Epithelial cell of esophagus (primary cell): ENCODE measurements at places on chromosomes 1 and 21.

DNA sequence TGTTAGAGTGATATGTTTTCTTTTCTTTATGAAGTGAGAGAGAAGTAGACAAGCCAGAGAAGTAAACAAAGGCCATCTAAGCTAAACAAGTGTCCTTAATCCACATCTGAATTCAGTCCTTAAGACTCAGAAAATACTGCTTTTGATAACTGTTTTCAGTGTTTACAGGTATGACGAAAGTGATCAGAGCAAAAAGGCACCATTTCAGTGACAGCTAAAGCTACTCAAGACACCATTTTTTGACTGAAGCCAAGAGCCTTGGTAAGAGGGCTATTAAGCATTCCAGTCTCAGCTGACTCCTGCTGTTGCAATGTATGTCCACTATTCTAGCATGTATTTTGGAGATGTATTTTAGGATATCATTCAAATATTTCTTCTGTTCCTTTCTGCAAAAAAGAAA is 4.1 kb downstream of the KMO start:
- no peak for DNase-seq

DNA sequence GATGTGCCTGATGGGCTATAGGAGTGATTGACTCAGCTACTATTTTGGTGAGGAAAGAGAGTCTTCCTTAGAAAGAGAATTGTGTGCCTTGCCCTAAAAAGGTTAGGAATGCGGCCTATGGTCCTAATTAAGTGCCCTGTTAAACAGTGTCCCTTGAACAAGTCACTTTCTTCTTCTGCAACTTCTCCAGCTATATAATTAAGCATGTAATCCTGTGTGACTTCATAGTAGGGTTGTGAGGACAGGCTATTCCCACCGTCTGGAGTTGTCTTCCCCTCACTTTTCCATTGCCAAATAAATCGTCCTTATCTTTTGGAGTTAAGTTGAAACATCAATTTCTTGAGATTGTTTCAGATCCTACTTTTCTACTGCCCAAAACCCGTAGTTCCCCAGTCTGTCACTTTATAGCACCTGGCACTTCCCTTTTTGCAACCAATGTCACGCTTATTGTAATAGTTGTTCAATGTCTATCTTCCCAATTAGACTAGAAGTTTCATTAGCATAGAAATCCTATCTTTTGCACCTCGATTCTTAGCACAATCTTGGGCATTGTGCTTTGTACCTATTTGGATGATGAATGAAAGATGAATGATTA is 27.6 kb upstream of the SLC16A1 start:
- DNase-seq, result no peak

DNA sequence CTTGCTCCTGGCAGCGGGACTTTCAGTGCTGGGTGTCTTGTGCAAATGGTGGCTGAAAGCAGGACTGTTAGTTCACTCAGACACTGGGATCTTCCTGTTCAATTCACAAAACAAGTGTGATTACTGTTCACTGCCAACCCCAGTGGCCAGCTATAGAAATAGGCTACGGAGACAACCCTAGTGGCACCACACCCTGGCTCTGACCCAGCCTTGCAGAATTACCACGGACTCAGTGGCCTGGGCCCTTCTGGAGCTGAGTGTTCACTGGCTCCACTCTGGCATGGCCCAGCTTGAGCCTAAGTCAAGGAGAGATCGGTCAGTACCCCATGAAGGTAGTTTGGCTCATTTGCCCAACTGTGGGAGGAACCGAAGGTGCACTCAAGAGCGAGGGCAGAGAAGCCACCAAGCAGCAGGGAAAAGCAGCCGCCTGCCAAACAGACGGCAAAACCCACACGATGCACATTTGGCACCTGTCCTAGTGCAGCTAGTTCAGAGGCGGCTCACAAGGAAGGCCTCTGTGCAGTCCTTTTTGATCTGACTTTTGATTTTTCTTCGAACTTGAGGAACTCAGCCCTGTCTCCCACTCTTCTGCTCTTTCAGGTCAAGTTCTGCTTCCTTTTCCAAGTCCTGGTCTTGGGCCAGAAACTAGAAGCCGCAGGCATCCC is 5.9 kb downstream of the KIAA2013 start:
- DNase-seq, result no peak

DNA sequence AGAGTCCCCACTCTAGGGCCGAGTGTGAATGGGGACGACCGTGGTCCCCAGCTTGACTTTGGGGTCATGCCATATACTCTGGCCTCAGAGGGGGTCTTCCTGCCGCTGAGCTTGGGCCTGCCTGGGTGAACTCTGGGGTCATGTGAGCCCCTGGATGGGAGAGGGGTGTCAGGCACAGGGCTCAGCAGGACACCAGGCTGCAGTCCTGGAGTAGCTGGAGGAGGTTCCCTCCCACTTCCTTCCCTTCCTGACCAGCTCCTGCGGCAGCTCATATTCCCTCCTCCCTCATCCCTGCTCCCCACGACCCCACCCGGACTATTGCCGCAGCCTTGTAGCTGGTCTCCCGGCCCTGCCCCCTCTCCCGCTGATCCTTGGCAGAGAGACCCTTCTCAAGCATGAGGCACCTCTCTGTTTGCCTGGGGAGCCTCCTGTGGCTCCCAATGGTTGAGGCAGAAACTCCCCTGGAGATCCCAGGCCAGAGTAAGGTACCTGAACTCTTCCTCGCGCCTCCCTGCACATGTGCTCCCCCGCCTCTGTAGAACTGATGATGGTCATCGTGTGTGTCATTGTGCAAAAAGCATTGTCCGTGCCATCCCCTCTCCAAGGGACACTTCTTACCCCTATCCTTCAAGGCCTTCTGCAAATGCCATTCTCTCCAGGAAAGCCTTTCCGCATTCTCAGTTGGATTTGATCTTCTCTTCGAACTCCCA is 1.8 kb downstream of the TNFRSF1B start:
- no peak for DNase-seq

- DNase-seq, result peak; percentile 86
These were observed 262.2 kb upstream of the POU3F1 start for GRCh38 chr1:38308780-38309179.

DNA sequence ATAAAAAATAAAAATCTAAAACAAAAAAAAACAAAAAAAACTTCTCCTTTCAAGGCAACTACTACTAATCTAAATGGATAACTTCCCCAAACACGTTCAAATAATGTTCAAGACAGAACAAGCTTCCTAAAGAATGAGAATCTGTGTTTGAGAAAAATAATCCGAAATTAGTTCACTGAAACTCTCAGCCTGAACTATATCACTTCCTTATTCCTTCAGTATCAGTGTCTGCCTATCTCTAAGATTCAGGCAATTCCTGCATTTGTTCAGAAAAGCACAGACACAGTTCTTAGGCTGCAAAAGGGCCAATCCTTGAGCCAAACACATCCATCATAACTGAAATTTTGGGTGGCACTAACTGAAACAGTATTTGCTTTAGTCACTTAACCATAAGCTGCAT is 22.4 kb downstream of the DSTYK start:
- DNase-seq, result no peak

GRCh38 chr1:46396441-46397398 is 2.6 kb downstream of the FAAH start:
- peak; percentile 54 for DNase-seq

GRCh38 chr1:53127546-53127945 is 14.9 kb downstream of the SLC1A7 start:
- DNase-seq, result no peak

- DNase-seq, result peak; percentile 89
These were observed 908 bp downstream of the DDI2 start for GRCh38 chr1:15618077-15618654.

DNA sequence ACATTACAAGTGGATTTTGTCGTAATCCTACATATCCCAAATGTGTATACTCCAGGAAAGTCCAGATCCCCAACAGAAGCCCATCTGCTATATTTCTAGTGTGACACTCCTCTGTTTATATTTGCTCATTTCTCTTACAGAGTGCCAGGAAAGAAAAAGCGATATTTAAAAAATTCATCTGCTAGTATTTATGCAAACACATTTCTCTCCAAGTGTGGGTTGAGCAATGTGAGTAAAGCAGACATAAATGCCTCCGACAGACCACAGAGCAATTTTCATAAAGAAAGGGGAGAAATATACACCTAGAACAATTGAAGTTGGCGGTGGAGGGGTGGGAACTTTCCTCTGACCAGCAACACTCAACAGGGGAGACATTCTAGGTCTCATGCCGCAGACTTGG is 22.2 kb upstream of the RAP1A start:
- no peak for DNase-seq

DNA sequence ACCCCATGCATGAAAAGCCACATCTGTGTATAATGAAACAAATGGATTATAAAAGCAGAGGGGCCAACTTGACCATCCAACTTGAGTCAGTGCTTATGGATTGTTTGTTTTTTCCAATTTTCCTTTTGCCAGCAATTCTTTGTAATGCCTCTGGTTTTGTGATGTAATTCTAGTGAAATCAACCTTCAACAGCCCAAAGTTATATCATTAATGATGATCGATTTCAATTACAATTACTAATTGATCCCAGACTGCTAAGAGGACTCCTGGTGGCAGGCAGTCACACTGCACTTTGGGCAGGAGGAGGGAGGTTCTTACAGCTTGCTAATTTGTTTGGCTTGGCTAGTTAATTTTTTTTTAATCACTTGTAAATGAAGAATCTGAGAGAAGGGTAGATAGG is 552.3 kb downstream of the NUF2 start:
- no peak for DNase-seq

DNA sequence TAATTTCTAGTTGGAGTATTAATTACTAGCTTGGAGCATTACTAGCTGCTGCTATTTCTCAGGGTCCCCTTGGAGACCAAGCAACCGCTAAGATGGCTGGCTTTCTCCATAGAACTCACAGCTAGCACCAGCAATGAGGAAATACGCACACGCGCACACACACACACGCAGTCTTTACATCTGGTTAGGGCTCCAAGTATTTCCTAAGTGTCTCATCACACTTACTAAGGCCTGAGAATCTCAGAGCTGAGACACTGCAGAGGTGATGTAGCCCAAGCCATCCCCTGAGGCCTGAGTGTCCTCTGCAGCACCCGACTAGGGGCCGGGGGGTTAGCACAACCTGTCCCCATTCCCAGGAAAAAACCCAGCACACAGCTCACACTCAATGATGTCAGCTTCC is 42.5 kb downstream of the ITPKB start:
- DNase-seq, result peak; percentile 75

GRCh38 chr1:230187290-230187689 is 120.3 kb downstream of the GALNT2 start:
- no peak for DNase-seq

DNA sequence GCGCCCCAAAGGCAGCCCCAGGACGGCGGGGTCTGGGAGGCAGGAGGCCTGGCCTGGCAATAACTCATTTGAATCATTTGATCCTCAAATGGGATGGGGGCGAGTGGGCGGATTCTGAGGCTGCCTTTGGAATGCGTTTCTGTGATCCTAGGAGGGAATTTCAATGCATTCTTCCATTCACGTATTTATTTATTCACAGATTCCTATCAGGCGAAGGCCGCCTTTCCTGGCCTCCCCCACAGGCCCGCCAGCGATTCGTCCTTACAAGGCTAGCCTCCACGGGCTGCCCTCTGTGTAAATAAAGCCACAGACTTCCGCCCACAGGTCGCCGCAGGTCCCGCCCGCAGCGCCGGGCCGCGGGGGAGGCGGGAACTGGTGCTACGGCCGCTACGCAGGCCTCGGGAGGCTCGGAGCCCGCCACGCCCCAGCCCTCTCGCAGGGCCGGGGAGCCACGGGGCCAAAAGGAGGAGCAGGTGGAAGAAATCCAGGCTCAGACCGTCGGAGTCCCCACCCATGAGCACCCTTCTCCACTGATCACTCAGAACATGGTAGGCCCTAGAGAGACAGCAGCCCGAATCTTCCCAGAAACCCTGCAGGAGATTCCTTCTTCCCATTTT is 31.3 kb upstream of the JUN start:
- peak; percentile 67 for DNase-seq

- no peak for DNase-seq
These were observed 67.6 kb downstream of the OLFML2B start for GRCh38 chr1:161956097-161956496.

- DNase-seq, result peak; percentile 32
These were observed 448 bp downstream of the AURKAIP1 start for GRCh38 chr1:1374589-1374928.

DNA sequence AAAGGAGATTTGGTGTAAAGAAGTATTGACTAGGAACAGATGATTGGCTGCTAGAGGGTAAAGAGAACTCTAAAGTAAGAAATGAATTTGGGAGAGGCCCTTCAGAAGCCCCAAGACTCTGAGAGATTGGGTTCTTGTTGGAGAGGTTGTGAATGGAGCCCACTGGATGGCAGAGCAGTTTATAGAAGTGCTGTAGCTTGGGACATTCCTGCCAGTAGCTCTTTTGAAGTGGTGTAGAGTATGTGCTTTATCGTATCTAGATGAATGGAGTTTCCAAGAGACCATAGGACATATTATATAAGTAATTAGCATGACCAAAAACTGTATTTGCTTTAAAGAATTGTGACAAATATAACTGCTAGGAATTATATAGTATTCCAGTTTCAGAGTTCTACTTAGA is 21.3 kb downstream of the USP25 start:
- no peak for DNase-seq

DNA sequence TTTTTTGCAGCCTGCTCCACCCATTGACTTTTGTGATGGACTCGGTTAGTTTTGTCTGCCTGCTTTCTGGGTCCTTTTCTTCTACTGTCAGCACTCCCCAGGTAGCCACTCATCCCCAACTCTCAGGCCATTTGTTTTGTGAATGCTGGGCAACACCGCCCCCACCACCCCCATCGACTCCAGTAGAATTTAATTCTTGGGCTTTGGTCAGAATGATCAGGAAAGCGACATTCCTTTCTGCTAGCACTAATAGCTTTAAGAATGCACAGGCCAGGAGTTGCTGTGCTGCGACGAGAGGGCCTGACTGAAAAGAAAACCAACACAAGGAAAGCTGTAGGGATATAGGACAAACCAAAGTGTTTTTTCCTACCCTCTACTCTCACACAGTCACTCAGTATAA is 144.4 kb downstream of the CDC7 start:
- no peak for DNase-seq

GRCh38 chr1:229221106-229222019 is 49.5 kb upstream of the RAB4A start:
- peak; percentile 71 for DNase-seq

DNA sequence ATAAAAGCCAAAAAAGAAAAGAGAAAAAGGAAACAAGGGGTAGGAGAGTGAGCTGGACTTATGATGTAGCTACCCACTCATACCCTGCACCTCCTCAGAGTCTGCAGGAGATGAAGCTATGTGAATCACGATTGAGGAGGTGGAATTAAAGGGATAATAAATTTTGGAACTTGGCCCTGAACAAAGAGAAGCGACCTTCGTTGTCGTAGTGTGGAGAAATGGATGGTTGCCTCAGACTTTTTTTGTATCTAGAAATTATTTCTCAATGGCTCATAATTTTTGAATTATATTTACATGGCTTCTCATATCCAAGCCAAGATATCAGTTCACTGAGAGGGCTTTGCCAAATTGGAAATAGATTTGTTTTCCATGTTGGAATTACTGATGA is 37.8 kb upstream of the SIPA1L2 start:
- no peak for DNase-seq

DNA sequence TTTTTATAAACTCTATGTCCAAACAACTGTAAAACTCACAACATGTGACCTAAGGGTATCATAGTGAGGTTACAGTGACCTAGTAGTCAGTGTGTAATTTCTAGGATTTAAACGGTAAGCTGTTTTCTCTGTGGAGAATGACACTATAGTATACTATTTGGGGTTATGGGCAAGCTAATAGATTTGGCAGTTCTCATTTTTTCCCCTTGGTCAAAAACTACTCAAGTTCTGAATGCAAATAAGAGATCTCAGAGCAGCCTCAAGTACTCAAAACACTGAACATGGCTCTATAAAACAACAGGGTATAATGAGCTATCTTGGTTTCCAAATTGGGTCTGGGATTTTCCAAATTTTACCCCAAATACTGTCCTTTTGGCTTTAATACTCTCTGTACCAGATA is 88.5 kb upstream of the HMCN1 start:
- DNase-seq, result no peak
